HT-29 (cell line): ENCODE measurements at places on chromosomes 12 and 14.
A peak's percentile ranks its signal among the peaks of the same experiment; 100 is the strongest.

- peak; percentile 76 for DNase-seq
Measured at GRCh38 chr14:105050551-105050897, 14.7 kb downstream of the GPR132 start.

DNA sequence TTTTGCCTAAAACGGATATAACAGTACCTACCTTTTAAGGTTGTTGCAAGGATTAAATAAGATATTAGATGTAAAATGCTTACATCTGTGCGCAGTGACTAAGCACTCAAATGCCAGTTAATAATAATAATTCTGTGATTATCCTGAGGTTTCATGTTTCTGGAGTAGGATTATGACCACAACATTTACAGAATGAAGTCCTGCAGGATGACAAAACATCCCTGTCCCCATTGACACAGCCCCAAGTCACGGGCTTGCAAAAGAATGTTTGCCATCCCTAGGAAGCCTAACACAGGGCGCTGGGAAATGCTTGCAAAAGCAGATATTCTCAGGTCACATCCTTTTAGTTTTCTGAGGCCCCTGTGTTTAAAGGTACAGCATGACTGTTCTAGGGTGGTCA, 20.1 kb downstream of the SUSD6 start:
- no peak for DNase-seq

GRCh38 chr12:57996520-57996919, 55.2 kb downstream of the ATP23 start:
- no peak for DNase-seq

GRCh38 chr14:26549571-26549970, 48.3 kb downstream of the NOVA1 start:
- DNase-seq: no peak

- no peak for DNase-seq
Measured at GRCh38 chr14:90780519-90780918, 35.7 kb downstream of the TTC7B start.

- no peak for DNase-seq
Measured at GRCh38 chr14:99673305-99674063, 10.6 kb upstream of the CYP46A1 start.

DNA sequence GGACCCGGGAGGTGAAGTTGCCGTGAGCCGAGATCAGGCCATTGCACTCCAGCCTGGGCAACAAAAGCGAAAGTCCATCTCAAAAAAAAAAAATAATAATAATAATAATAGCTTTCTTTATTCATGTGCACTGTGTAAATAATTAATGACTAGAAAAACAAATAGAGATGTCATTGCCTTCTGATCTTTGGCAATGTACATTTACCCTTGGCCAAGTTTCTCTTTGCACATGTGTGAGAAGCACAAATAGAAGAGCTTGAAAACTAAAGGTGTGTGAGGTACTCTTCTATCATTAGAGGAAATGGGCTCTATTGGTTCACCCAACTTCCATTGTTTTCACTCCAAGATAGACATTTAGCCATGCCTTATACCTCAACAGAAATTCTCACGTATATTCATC, 170.1 kb upstream of the PDZRN4 start:
- DNase-seq: no peak

- DNase-seq: no peak
Measured at GRCh38 chr14:61927060-61927459, 164.8 kb downstream of the SNAPC1 start.

DNA sequence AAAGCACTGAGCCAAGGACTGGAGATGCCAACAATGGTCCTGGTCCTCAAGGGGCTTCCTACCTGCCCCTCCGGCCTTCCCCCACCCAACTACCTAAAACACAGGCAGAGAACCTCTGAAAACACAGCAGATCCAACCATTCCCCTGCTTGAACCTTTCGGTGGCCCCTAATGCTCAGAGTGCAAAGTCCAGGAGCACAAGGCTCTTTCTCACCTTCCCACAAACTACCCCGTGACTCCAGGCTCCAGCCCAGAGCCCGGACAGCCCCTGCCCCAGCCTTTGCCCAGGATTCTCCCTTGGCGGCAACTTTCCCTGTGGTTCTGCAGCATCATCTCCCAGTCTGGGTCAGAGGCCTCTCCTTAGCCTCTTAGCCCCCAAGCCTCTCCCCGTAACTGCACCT, 1.6 kb upstream of the CD9 start:
- no peak for DNase-seq

- DNase-seq: peak; percentile 80
Measured at GRCh38 chr12:7108003-7108795, 815 bp downstream of the C1RL start.

DNA sequence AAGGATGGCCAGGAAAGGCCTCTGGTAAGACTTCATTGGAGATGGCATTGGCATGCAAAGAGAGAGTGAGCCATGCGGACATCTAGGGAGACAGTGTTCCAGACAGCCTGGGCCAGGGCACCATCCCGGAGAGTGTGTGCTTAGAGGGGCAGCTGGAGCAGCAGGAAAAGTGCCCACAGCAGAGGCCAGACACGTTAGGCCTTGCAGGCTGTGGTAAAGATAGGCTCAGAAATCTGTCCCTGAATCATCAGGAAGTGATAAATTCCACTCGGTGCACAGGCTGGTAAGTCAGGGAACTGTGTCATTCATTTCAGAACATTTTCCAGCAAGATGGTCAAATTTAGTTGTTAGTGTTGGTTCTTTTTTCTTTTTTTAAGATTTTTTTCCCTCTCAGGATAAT, 8.8 kb downstream of the GALNT16 start:
- DNase-seq: no peak

- DNase-seq: no peak
Measured at GRCh38 chr12:32179011-32179395, 72.4 kb downstream of the BICD1 start.

DNA sequence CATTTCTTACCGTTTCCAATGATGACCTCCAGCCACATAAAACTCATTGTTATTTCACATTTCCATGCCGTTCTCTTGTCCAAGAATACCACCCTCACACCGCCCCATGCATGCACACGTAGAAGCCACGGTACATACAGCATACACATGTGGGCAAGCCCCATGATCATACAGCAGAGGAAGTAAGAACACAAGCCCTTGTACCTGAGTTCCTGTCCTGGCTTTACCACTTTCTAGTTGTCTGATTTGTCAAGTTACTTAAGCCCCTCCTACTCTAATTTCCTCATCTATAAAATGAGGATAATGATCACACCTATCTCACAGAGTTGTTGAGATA, 59.9 kb downstream of the DUSP16 start:
- DNase-seq: no peak

DNA sequence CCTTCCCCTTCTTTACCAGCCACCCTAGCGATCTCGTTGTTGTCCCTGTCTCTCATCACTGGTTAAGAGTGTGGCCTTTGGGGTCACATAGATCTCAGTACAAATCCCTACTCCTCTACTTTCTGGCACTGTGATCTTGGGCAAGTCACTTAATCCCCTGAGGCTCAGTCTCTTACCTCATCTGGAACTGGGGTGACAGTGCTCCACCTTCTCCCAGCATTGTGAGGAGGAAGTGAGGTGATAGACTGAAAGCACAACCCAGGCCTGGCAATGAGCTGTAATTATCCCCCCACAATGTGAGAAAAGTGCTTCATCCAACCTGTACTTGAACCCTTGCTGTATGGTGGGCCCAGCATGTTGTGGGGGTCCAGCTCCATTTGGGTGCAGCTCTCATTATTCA, 48.0 kb downstream of the IRAK3 start:
- no peak for DNase-seq

- DNase-seq: no peak
Measured at GRCh38 chr12:94656556-94656955, 6.2 kb upstream of the TMCC3 start.

DNA sequence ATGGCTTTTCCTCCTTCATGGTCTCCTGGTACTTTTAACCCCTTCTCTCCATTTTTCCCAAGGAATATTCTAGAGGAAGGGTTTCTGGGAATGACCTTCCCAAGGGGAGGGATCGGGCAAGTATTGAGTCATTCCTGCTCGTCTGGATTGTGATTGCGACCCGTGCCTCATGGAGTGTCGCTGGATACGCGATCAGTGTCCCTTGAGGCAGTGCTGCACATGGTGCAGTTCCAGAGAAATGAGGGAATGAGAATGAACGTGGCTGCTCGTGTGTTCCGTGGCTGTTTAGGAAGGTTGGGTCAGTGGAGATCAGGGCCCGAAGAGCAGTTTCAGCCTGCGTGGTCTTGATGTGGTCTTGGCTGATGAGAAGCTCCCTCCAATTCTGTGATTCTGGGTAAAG, 234.4 kb downstream of the CACNA1C start:
- no peak for DNase-seq

DNA sequence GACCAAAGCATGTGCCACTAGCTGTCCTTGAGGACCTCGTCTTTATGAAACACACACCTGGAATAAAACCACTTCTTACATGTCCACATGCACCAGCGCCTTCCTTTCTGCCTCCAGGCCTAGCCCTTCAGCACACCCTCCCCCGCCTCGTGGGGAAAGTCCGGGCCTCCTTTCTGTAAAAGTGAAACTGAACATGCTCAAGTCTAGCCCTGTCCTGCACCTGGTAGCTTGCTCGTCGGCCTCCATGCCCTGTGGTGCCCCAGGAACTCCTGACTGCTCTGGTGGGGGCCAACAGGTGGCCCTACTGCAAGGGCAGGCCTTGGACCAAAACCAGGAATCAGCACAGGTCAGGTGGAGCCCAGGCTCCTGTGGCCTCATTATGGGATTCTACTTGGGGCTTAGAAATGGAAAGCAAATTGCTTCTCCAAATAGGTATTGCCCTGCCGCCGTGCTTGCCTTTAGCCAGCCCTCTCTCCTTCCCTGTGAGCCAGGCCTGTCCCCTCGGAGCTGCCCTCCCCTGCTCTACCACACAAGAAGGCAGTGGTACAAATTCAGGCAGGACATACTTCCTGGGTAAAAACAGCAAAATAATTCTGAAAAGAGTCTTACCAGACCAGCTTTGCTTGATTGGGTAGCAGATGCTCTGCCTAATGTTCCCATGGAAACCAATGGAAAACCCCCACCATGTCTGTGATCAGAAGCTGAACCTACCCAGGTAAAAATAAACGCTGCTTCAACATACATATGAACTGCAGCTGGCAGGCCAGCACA, 43.5 kb downstream of the ERH start:
- DNase-seq: no peak

- no peak for DNase-seq
Measured at GRCh38 chr12:125470838-125471783, 405.9 kb downstream of the AACS start.

DNA sequence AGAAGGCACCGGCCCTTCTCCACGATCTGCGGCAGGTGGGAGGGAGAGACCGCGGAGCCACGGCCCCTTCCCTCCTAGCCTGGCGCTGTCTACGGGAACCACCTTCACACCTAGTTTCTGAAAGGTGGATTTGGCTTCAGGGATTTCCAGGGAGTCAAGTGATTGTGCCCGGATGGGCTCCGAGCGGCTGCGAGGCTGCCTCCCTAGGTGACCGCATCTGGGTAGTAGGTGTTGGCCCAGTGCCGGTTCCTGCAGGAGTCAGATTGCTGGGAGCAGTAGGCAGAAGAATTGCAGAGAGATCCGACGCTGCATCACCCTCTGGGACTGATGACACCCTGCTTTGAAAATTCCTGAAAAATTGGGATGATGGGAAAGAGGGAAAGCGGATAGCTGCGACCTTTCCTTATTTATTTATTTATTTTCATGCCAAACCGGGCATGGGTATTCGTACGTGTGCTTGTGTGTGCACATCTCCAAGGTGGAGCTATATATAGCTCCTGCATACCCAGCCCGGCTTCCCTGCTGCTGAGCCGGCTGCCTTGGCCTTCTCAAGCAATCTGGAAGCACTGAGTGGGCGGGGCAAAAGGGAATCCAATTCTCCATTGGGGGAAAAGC, 1.1 kb downstream of the CNTN1 start:
- DNase-seq: no peak

DNA sequence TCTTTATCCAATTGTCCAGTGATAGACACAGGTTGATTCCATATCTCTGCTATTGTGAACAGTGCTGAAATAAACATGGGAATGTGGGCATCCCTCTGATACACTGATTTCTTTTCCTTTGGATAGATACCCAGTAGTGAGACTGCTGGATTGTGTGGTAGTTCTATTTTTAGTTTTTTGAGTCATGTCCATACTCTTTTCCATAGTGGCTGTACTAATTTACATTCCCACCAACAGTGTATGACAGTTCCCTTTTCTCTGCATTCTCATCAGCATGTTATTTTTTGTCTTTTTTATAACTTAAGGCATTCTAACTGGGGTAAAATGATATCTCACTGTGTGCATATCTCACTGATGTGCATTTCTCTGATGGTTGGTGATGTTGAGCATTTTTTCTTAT, 24.8 kb upstream of the VASH1 start:
- DNase-seq: no peak

GRCh38 chr12:100624571-100624970, 51.1 kb downstream of the GAS2L3 start:
- DNase-seq: no peak

DNA sequence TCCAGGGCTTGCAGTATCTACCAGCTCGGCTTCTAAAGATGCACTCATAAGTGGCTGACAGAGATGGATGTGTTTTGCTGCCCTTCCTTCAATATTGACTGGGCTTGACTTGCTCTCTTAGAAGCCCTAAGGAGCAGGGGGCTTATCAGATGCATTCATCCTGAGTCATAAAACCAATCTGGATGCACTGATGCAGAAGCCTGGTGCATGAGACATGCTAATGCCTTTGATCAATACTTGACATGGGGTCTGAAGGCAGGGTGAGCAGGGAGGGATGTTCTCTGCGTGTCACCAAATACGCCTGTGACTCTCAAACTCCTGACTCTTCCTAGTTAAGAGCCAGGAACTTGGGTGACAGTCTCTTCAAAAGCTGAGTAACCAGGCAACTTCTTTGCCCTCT, 77.8 kb upstream of the HSPB8 start:
- no peak for DNase-seq

- DNase-seq: no peak
Measured at GRCh38 chr12:83153177-83153576, 466.5 kb downstream of the TMTC2 start.

GRCh38 chr14:86654558-86655184, 1124.7 kb downstream of the FLRT2 start:
- DNase-seq: peak; percentile 57

DNA sequence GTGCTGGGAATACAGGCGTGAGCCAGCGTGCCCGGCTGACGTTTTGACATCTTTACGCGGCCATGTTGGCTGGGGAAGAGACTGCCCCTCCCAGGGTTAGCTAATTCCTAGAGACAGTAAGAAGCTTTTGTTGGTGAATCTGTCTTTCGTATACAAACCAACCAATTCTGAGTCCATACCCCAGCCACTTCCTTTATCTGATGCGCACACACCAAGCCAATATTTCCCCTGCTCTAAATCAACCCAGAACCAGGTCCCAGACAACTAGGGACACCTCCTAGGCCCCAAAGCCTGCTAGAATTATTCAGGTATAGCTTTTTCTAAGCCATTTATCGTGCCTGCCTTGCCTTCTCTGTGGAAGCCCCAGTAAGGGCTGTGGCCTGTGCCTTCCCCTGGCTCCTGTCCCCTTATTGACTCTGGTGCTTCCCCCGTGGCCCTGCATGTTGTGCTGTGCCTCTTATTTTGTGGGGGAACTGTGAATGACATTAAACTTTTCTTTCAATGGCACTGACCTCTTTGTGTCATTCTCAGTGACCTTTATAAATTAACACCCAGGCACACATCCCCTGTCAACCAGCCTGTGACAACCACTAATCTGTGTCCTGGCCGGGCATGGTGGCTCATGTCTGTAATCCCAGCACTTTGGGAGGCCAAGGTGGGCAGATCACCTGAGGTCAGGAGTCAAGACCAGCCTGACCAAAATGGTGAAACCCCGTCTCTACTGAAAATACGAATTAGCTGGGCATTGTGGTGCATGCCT, 10.7 kb upstream of the EVL start:
- DNase-seq: no peak

- DNase-seq: peak; percentile 88
Measured at GRCh38 chr12:3304436-3305165, 186.4 kb upstream of the PRMT8 start.

GRCh38 chr12:130224613-130225012, 62.3 kb downstream of the FZD10 start:
- no peak for DNase-seq
